Stimulated activated CD8-positive, alpha-beta memory T cell treated with anti-CD3 and anti-CD28 coated beads, Interleukin-7, amount 100 ng/mL, for 24 hours (primary cell): ENCODE measurements at places on chromosomes 1 and 21.

DNA sequence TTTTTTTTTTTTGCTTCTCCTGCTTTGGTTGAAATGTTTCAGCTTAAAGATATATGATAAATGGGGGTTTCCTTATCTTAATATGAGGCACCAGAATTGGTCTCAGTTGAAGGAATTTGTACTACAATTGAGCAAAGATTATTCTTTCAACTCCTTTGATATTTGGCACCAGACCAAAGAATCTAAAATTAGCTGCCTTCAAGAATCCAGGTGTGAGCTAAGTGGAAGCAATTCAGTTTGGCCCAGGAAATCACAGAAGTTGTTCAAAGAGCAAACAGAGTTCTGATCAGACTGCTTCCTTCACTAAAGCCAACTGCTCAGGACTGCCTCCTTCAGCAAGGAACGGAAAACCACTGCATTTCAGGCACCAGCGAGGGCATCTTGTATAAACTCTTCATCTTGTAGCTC, 68.3 kb upstream of the BCAR3 start:
- no peak for DNase-seq

GRCh38 chr1:178223289-178223688, 129.4 kb downstream of the RASAL2 start:
- DNase-seq: no peak

- no peak for DNase-seq
Measured at GRCh38 chr1:21779613-21780521, 3.1 kb downstream of the USP48 start.

DNA sequence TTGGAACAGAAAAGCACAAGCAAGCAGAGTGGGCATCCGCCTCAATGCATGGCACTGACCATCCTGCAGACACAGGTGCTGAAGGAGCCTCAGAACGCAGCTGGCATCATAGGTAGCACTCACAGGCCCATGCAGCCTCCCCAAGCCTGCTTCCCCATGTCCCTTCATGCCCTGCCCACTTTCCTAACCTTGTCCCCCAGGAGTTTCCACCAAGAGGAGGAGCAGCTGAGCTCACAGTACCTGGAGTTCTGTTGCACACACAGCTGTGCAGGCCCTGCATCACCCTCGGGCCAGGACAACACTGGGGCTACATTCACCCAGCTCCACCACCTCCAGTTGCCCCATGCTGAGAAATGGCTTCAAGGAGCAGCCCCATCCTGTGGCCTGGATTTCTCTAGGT, 83.4 kb downstream of the SETD4 start:
- DNase-seq: no peak

DNA sequence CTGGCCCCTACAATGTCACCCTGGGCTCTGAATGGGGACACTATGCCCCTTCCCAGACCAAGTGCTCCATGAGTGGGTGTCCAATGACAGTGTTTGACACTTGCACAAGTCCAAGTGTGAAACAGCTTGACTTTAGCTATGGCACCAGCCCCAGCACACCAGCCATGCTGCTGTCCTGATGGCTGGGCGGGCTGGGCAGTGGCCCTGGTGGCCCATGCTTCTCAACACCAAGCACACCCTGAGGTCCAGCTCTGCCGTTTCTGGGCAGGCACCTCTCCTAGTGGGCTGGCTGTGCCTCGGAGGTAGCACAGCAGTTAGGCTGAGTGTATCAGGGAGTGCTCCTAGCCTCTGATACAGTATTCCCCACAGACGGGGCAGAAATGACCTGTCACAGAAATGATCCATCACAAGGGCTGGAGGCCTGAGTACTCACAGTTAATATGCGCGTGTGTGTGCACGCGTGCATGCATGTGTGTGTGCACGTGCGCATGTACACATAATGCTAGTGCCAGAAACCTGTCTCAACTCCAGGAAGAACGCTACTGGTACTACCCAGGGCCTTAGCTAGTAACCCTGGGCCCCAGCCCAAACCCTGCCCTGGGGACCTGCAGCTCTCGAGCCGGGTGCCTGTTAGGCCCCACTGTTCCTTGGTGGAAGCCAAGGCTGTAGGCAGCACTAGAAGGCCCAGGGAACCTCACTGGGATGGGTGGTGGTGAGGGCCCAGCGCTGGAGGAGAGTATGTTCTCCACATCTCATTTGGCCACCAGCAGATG, 134.0 kb downstream of the DMRTB1 start:
- no peak for DNase-seq

DNA sequence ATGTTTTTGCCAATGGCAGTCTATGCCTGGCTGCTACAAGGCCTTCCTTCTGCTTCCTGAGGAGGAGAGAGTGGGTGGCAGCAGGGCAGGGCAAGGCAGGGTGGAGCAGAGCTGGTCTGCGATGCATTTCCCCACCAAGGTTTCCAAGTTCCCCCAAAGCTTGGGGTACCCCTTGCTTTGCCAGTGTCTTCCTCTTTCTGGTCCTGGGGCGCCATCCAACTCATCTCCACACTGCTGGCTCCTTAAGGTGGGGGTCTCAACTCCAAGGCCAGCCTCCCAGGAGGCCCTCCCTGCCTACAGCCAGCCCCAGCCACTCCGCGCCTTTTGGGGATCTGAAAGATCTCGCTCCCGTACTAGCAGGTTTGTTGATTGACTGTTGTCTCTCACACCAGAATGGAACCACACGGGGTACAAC, 3.9 kb upstream of the SKI start:
- no peak for DNase-seq

DNA sequence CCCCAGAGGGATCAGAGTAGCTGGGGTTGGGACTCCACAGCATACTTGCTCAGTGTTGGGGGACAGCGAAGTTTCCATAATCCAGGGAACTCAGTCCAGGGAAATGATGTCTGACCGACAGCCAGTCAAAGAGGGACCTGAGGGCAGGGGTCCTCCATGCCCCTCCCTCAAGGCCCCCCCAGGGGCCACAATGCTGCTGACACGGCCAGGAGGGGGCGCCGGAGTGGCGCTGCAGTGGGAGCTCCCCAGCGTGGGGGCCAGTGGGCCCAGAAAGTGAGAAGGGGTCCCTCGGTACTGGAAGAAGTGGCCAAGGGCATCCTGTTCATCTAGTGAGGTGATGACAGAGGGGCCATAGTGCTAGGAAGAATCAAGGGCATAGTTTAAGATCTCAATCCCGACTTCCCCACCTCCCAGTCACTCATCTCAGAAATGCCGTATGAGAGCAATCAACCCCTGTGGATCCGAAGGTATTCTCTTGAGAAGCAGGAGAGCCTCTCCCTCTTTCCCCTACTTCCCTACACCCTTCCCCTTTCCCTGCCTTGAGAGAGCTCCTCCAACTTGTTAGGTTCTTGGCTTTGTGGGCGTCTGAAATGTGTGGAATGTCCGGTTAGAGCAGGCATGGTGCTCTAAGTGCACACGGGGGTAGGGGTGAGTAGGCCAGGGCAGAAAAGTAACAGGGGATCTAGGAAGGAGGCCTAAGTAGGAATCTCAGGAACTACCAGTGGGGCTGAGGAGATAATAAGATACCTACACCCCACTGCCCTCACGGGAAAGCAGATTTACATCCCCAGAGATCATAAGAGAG, 4.1 kb downstream of the NUDT17 start:
- no peak for DNase-seq

DNA sequence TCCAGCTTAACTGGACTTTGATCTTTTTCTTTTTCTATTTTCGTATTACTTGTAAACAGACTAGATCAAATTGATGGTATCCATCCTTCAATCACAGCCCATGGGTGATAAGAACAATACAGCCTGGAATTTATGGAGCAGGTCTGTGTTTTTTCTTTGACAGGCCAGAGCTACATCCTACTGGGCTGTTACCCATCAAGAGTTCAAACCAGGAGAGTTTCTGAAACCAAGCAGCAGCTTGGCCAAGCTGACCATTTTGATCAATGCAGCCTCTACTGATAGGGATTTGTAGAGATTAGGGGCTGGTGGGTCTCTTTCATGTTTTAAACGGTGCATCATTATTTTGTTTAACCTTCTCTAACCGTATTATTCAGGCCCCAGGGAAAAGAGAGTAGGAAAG, 24.3 kb upstream of the CCDC190 start:
- DNase-seq: no peak
